ENCODE measurements at places on chromosomes 1 and 21.

DNA sequence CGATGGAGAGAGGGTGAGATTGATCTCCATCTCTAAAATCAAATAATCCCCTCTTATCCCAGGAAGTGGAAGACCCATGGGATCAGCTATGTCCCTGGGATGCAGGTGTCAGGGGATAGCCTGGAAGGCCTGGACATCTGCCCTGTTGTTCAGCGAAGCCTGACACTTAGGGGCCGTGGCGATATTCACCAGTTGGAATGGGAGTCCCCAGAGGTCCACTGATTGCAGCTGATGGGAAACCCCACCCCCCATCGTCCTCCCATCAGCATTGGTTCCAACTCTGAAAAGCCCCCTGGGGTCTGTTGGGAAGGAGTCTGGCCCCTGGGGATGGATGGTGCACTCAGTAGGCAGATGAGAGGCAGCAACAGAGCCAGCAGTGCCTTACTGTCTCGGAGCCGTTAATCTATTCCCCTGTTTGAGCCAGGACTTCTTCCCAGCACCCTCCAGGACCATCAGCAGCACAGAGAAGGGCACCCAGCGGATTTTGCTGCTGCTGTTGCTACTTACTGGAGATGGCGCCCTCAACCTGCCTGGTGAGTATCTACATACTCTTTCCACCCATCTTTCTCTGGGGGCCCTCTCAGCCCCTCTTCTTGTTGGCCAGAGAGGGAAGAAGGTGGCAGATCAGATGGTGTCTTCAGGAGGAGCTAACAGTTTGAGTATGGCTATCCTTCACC is 13.4 kb downstream of the CATSPER4 start:
- no peak for DNase-seq

DNA sequence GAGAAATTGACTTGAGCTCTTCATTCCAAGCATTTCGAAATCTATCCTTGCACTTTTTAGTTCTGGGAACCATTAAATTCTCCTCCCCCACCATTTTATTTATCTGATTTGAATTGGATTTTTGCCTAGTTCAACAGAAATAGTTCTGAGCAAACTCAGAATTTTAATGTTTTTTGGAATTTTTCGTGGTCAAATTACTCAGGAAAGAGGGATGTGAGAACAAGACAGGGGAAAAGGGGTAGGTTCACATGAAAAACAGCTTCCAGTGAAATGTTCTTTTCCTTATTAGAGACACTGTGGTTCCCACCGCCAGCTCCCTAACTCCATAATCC is 5.7 kb upstream of the ZNF697 start:
- no peak for DNase-seq

- no peak for DNase-seq
These were observed 22.4 kb upstream of the HMGB4 start for GRCh38 chr1:33841494-33841893.

DNA sequence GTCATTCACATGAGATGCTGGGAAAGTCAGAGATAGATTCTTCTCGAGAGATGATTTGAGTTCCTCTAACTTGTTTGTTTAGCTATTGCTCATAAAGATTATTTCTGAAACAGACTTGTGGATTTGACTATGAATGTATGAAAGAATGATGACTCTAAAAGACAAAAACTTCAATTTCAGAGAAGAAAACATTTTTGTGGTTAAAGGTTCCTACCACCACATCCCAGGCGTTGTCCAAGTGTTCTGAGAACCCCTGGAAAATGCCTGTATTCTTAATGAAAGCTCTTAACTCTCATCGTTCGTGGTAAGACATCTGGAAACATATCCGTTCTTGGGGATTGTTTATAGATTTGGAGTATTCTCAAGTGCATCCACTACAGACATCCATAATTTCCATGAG is 228.7 kb downstream of the BARHL2 start:
- DNase-seq, result no peak

DNA sequence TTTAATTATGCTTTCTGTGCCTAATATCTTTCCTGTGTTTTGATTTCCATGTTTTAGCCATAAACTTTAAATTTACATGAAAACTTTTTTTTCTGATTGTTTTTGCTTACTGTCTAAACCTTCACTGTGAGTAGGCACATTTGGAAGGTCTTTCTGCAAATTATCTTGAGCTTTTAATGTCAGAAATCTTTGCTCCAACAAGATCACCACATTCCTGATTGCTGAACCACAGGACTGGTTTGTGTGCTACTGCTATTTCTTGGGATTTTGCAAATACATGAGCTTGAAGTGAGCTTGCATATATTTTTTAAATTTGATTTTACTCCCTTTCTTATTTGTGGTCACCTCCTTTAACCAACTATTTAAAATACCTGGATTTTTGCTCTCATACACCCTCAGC is 61.3 kb downstream of the PTBP2 start:
- DNase-seq, result no peak

- DNase-seq, result no peak
These were observed 695 bp upstream of the NTPCR start for GRCh38 chr1:232949636-232950196.

DNA sequence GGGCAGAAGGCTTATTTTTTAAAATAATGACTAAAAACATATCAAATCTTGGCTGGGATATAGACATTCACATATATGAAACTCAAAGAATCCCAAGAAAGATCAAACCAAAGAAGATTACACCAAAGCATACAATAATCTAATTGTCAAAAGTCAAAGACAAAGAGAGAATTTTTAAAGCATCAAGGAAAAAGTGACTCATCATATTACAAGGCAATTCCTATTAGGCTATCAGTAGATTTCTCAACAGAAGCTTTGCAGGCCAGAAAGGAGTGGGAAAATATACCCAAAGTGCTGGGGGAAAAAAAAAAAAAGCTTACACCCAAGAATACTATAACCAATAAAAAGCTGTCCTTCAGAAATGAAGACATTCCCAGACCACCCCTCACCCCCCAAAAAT is 375.6 kb downstream of the BRINP2 start:
- no peak for DNase-seq

DNA sequence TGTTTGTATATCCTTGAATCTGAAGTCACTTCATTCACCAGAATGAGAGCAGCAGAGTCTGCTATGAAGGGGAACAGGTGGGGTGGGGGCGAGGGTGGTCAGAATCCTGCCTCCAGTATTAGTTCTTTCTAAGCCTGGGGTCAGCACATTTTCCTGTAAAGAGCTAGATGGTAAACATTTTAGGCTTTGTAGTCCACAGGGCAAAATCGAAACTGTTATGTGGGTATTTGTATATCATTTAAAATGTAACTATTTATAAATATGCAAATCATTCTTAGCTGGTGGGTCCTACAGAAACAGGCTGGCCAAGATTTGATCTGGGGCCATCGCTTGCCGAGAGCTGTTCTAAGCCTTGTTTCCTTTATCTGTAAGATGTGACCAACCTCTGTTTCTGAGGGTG is 96.0 kb downstream of the IGSF21 start:
- DNase-seq, result no peak

All from activated T-cell treated with anti-CD3 and anti-CD28 coated beads, Interleukin-2, amount 50 U/mL, for 48 hours (primary cell).